ENCODE measurements at places on chromosomes 3 and 15.

DNA sequence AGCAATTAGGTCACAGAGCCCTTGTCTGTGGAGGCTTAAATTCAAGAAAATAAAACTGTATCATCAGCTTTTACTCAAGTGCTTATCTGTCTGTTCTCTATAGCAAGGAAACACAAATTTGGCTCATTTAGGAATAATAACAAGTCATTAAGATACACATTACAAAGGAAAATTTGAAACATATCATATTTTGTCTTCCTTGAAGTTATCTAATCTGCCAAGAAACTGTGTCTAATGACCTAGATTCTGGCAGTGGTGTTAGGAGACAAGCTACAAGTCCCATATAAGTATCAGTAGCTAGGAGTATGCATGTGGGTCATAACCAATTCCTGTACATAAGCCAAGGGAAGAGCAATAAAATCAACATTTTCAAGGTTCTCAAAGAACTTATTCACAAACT is 108.2 kb upstream of the SETMAR start:
- no peak for DNase-seq

DNA sequence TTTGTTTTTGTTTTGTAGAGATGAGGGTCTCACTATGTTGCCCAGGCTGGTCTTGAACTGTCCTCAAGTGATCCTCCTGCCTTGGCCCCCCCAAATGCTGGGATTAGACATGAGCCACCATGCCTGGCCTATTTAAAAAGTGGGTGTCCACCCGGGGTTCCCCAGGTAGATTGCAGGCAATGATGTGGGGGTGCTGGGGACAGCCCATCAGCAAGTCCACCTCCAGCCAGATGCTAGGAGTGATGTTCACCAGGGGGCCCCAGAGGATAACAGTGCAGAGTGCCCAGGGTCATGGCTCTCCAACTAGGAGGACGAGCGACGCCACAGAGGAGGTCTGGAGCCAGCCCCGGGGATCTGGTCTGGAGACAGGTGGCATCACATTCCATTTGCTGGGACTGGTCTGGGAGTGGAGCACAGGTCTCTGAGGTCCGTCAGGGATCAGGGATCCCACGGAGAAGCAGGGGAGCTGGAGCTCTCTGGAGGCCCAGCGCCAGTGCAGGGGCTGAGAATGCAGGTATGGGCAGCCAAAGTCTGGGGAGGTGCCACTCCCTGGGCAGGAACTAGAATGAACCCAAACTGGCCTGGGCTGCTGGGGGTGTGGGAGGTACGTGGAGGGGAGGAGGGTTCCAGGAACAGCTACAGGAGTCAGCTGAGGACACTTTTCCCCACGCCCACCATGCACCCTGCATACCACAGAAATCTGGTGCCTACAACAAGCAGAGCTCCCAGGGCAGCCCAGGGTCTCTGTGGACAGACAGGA is 51.2 kb upstream of the PCSK6 start:
- DNase-seq = no peak

DNA sequence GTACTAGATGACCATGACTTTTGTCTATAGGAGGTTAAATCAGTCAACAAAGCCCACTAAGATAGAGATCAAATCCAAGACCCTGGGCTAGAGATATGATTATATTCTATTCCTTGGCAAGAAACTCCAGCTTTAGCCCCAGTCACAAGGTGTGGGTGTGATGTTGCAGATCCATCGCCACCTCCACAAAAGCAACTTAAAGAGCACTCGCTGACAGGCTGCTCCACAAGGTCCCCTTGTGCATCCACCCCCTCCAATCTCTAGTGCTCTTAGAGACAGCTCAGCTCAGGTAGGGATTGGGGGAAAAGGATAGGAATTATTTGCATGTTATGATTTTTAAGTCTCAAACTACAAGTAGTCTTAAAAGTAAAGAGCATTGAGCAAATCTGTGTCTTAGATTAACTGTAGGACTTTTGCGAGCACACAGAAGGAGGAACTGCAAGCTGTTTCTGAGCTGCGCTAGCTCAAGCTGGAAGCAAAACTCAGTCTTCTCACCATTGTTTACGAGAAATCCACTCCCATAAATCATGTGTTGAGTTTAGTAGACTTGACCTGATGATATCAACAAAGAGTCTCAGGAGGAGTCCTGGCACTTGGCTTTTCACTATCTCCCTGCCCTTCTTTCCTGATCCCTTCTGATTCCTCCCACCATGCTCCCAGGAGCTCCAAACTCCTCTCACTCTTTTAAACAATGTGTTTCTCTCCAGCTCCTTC is 177.6 kb downstream of the STAC start:
- no peak for DNase-seq

DNA sequence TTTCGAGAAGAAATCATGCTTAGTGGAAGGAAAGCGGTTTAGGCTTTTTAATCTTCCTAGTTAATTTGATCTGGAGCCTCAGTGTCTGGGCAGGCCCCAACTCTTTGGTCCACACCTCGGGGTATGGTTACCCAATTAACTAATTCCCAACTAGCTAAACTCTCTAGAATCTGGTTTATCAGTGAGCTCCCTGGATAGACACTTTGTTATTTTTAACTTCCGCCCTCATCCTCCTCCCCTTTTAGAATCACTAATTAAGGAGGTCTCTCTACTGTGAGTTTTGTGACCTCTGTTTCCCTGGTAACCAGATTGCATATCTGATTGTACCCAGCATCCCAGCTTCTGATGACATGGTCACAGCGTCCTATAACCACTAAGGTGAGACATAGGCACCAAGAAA is 112.2 kb downstream of the RARB start:
- DNase-seq = no peak

DNA sequence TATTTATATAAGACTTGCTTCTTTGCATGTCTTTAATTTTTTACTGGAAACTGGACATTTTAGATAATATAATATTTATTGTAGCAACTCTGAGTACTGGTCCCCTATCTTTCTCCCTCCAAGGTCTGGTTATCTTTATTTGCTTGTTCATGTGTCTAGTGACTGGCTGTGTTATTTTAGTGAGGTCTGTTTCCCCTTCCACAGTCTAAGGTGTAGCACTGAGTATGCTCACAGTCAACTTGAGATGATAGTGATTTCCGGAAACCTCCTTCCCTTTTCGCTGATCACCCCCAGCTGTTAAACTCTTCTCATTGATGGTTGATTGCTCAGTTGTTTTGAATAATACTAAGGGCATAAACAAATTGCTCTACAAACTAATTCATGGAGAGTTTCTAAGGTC is 37.0 kb downstream of the PCNP start:
- no peak for DNase-seq
